Frontal cortex (tissue), 4 donors: ENCODE measurements at places on chromosomes 7 and 10. TPM values are rescaled to one million over a fixed set of nuclear protein-coding genes. Genes with fewer than 3 reads are reported as not detected.

CYCS gene
- 107 TPM for total RNA-seq

DGKI gene
- 98.6 TPM for total RNA-seq

GNAT3 gene
- not detected for total RNA-seq

TMEM130 gene
- 4.9 TPM for total RNA-seq

C10orf53 gene
- not detected for total RNA-seq
